Naive thymus-derived CD8-positive, alpha-beta T cell (primary cell): ENCODE measurements at places on chromosomes 4 and X. TPM values are rescaled to one million over a fixed set of nuclear protein-coding genes. Genes with fewer than 3 reads are reported as not detected.

DNA sequence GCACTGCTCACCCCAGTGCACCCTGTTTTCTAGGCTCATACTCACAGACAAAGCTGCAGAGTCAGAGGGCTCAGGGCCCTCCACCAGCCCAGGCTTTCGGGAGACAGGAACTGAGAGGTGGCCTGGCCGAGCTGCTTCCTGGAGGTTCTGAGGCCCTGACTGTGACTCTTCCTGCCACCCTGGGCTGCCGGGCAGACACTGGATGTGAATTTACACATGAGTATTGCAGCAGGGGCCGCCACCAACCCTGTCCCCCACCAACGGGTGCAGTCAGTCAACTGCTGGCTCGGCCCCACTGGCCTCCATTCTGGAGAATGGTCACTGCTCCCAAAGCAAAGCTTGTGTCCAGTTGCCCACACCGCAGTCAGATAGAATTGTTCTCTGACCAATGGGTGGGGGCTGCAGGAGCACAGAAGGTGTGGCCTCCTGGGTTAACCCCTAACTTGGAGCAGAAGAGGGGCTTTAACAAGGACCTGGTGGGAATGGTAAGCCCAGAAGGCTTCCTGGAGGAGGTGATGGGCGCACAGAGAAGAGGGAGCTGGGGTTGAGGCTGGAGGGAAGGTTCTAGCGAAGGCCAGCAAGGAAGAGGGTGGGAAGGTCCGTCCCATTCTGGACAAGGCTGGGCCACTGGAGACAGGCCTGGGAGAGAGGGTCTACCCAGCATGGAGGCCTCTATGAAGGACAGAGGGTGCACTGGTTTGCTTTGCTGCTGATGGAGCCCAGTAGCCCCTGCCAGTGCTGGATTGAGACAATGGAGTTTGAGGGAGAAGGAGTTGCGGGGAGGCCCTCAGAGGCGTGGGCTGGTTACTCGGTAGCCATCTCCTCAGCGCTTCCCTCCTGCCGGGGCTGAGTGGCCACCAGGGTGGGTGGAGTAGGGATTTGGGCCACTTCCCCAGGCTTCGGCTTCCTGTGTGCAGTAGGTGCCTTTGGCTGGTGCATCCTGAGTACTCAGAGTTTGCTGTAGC, 135.3 kb downstream of the CPZ start:
- peaks cover 12% of the 10 kb centered on the region for H3K4me1 ChIP-seq
- H3K36me3 ChIP-seq: no peaks in the 10 kb centered on the region
- H3K4me3 ChIP-seq: no peak overlapping the region
- H3K27ac ChIP-seq: no peak overlapping the region

DNA sequence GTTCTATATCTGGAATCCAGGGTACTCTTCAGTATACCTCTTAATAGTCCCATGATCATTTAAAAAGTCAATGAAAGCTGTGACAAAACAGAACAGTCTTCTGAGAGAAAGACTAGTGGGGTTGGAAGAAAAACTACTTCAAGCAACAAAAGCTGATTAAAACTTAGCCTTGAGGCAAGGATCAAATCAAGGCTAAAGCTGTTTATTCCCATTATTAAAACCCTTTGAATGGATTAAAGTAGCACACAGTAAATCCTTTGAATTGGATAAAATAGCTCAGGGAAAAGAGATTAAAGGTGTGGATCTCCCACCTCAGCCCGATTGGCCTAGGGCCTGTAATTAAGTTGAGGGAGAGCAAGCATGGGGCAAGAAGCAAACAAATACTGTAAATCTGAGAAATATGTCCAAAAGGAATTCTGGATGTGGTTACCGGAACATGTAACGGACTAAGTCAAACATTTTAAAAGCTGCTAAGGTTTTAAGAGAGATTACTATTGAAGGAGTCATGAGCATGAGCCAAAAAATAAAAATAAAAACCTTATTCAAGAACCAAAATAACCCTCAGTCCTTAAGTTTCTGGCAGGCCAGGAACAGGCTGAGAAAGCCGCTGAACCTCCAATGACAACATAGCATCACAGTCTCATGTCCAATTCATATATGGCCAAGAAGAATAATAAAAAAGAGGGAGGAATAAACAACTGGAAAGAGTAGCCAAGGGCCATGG, 257.3 kb upstream of the NEIL3 start:
- H3K27me3 ChIP-seq: peaks cover 21% of the 10 kb centered on the region
- H3K36me3 ChIP-seq: no peaks in the 10 kb centered on the region
- no peaks in the 10 kb centered on the region for H3K4me1 ChIP-seq
- DNase-seq: no peak

DNA sequence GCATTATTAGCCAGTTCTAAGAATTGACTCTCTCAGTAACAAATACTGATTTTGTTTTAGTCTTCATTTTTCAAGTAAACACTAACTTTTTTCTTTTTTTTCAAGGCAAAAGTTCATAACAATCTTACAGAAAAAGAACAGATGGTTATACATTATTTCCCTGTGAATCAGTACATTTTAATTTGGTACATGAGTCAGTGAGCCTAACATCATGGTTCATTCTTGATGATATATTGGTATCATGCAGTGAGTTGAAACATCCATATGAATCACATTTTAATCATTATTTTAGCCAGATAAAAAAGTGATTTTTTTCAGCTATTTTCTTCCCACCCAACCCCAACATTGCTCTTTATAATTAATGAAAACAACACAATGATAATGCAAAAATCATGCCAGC, 184.3 kb upstream of the TACR3 start:
- no peak overlapping the region for H3K4me3 ChIP-seq
- H3K36me3 ChIP-seq: no peaks in the 10 kb centered on the region
- H3K27ac ChIP-seq: no peak overlapping the region
- H3K4me1 ChIP-seq: no peaks in the 10 kb centered on the region

- no peak overlapping the region for H3K4me3 ChIP-seq
- no peak overlapping the region for H3K27ac ChIP-seq
- peaks cover 34% of the 10 kb centered on the region for H3K27me3 ChIP-seq
These were observed 19.2 kb upstream of the WFS1 start for GRCh38 chr4:6250235-6250983.

The ATOH1 gene
- total RNA-seq: not detected

GRCh38 chrX:2888309-2888708, 40.8 kb downstream of the ARSD start:
- DNase-seq: no peak
- peaks cover 11% of the 10 kb centered on the region for H3K4me1 ChIP-seq
- H3K27ac ChIP-seq: no peak overlapping the region
- no peaks in the 10 kb centered on the region for H3K36me3 ChIP-seq
- peaks cover 1% of the 10 kb centered on the region for H3K27me3 ChIP-seq

The COL25A1 gene
- 1.2 TPM for total RNA-seq

- H3K4me3 ChIP-seq: no peak overlapping the region
- peaks cover 13% of the 10 kb centered on the region for H3K27me3 ChIP-seq
These were observed 121.0 kb downstream of the SORCS2 start for GRCh38 chr4:7313347-7313811.

The SRPX gene
- not detected for total RNA-seq

DNA sequence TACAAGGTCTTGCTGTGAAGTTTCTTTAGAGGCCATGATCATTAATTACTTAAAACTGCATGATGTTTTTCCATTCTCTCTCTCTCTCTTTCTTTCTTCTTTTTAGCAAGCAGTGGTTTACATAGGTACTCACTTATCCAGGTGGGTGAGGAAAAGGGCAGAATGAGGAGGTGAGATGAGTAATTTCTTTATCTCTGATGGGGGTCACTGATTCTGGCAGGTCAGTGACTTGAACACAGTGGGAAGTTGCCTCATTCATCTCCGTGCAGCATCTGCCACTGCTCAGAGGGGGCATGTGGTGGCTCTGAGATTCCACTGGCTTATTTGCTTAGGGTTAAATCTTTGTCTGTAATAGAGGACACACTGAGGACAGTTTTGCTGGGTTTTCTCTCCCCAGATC, 62.6 kb downstream of the FAM114A1 start:
- no peak overlapping the region for H3K27ac ChIP-seq
- H3K27me3 ChIP-seq: no peaks in the 10 kb centered on the region
- no peaks in the 10 kb centered on the region for H3K4me1 ChIP-seq
- DNase-seq: no peak
- no peaks in the 10 kb centered on the region for H3K36me3 ChIP-seq
- no peak overlapping the region for H3K4me3 ChIP-seq

DNA sequence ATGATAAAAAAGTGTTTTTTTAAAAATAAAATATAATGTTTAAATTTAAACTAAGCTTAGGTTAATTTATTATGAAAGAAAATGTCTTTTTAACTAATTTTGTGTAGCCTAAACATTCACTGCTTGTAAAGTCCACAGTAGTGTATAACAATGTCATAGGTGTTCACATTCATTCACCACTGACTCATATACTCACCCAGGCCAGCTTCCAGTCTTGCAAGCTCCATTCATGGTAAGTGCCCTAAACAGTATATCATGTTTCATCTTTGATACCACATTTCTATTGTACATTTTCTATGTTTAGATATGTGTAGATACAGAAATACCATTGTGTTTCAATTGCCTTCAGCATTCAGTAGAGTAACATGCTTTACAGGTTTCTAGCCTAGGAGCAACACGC, 530.3 kb downstream of the EPHA5 start:
- no peak overlapping the region for H3K27ac ChIP-seq
- no peak for DNase-seq
- no peaks in the 10 kb centered on the region for H3K36me3 ChIP-seq
- no peak overlapping the region for H3K4me3 ChIP-seq

The GLOD5 gene
- total RNA-seq: not detected
